SK-N-DZ (cell line): ENCODE measurements at places on chromosomes 6 and 20.

- DNase-seq, result no peak
Measured at GRCh38 chr6:11241793-11242201, 9.3 kb upstream of the NEDD9 start.

DNA sequence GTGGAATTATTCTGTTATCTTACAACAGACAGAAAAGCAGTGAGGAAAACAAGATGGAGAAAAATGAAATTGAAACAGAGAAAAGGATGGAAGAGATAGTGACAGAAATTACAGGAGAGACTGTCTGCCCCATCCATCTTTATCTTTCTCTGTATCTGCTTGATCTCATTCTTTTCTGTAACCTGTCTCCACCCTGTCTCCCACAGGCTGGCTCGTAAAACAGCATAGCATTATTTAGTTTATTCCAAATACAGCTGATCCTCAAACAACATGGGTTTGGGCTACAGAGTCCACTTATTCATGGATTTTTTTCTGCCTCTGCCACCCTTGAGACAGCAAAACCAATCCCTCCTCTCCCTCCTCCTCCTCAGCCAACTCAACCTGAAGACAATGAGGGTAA, 482.3 kb upstream of the JARID2 start:
- DNase-seq, result peak; percentile 36

DNA sequence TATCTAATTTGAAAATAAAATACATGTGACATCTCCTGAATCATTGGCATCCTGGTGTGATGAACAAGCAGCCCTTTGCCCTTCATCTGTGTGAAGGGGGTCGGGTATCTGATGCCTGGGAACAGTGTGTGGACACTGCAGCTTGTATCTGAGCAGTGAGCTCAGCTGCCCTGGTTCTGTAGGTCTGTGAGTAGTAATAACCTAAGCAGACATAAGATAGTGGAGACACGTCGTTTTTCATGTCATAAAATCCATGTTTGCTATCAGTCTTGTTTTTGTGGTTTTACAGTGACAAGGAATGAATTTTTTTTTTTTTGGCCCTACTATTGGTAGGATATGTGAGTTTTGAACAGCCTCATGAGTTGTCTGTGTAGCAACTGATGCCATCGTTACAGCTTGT, 133.0 kb downstream of the JARID2 start:
- DNase-seq, result no peak

- DNase-seq, result no peak
Measured at GRCh38 chr6:33807606-33808005, 3.8 kb upstream of the MLN start.
